Immature natural killer cell (primary cell): ENCODE measurements at places on chromosomes 16 and 17.

DNA sequence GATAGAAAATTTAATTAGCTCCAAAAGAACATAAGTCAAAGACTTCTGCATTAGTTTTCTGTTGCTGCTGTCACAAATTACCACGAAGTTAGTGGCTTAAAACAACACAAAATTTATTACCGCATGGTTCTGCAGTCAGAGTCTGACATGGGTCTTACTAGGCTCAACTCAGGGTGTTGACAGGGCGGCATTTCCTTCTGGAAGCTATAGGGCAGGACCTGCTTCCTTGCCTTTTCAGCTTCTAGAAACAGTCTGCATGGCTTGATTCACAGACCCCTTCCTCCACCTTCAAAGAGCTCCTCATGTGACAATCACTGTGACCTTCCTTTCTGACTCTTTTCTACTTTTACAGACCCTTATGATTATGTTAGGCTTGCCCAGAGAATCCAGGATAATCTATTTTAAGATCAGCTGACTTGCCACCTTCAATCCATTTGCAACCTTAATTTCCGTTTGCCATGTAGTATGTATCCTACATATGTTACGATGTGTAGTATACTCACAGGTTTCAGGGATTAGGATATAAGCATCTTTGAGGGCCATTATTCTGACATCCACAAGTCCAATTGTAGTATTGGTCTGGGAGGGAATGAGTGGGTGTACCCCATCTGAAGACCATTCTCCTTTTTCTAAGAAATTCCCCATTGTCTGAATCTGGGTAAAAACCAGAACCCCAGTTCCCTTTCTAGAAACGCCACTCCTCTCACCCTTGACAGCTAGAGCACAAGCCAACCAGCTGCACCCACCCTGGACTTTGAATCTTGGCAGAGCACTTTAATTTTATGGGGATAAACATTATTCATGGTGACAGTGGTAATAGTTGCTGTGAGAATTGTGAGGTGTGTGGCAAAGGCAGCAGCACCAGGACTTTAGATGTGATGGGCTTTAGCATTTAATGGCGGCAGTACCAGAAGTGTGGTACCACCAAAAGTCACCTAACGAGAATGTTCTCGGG, 265.5 kb downstream of the KCNJ2 start:
- DNase-seq: no peak

- DNase-seq: no peak
Observed at GRCh38 chr17:45784293-45784740, at the start of gene CRHR1. Gene CRHR1, plus strand, starts transcription at chr17:45784320. Its CDS starts 225 bp downstream, at chr17:45784545.

GRCh38 chr16:17173281-17173680, 297.5 kb downstream of the XYLT1 start:
- peak; percentile 18 for DNase-seq

DNA sequence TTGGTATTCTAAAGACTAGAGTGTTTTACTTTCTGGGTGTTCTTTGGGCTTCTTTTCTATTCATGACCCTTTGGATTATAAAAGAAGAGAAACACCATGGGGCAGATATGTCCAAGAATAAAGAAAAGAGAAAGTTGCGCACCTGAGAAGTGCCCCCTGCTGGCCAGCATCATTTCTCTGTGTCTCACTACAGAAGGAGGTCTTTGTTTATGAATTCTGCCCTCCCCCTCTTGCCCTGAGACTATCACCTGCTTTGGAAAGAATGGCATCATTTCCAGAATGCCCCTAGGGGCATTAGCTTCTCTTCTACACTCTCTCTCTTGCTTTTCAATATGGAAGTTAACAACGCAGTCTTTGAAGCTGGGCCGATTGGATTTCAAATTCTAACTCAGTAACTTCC, 45.0 kb downstream of the CDH13 start:
- no peak for DNase-seq

GRCh38 chr17:42049834-42050392, 488 bp downstream of the C17orf113 start:
- DNase-seq: no peak

DNA sequence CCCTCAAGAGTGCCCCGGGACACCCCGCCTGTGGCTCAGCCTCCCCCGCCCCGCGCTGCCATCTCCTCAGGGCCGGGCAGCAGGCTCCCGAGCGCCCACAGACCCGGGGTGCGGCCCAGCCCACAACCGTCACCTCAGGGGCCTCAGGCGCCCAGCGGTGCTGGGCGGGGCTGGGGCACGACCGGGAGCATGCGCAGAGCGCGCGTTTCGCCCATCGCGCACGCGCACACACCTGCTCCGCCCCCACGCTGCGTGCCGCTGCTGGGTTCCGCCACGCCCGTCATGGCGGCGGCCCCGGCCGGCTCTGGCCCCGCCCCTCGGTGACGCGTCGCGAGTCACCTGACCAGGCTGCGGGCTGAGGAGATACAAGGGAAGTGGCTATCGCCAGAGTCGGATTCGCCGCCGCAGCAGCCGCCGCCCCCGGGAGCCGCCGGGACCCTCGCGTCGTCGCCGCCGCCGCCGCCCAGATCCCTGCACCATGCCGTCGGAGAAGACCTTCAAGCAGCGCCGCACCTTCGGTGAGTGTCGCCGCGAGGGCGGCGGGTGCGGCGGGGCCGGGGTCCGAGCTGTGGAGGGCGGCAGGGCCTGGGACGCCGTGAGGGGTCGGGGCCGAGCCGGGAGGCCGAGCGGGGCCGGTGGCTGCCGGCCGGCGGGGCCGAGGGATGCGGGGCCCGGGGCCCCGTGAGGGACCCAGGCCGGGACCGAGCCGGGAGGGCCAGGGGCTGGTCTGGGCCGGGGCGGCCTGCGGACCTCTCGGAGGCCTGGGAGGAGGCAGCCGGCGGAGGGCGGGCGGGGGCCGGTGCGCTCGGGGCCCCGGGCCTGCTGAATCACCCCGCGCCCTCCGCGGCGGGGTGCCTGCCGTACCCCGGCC, at the start of gene MAP1LC3B:
Gene MAP1LC3B (plus strand): TSS at position 387 of the 871 bp plus-strand sequence. CDS start 92 bp downstream, at position 479.
- peak; percentile 100 for DNase-seq

DNA sequence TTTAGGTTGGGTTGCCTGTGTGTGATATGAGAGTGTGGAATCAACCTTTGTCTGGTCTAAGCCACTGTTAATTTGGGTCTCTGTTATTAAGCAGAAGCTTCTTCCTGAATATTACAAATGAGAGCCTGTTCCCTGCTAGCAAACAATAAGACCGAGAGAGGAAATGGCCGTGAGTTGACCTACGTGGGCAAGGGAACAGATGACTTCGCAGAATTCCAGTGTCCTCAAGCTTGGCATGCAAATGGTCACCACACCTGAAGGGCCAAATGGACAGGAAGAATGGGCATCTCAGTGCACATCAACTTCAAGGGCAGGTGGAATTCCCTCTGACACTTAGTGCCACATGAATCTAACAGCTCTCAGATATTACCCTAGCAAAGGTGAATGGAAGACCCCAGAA, 250.8 kb upstream of the FOXF1 start:
- DNase-seq: no peak

DNA sequence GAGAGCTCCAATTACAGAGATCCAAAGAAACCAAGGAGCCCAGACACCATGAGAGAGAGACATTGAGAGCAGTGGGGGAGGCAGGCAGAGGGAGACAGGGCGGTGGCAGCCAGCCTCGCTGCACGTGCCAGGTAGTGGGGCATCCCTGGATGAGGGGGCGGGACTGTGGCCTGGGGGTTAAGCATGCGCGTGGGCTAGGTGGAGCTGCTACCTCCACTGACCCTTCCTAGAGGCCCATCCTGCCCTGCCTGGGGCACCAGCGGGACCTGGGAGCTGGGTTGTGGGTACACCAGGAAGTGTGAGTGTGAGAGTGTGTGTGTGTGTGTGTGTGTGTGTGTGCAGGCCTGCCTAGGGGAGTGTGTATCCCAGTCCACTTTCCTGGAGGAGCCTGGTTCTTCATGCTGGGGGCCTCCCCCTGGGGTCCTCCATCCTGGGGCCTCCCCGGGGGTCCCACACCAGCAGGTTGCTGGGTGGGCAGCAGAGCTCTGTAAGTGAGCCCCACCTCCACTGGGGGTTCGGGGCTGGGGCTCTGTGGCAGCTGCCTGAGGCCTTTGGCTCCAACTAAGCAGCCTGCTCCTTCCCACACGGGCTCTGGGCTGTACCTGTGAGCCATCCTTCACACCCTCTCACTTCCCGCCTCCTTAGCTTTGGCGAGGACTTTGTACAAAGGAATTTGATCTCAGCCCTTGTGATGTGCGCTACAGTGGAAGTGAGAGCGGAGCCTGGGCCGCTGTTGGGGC, 127.4 kb downstream of the IRF8 start:
- no peak for DNase-seq

DNA sequence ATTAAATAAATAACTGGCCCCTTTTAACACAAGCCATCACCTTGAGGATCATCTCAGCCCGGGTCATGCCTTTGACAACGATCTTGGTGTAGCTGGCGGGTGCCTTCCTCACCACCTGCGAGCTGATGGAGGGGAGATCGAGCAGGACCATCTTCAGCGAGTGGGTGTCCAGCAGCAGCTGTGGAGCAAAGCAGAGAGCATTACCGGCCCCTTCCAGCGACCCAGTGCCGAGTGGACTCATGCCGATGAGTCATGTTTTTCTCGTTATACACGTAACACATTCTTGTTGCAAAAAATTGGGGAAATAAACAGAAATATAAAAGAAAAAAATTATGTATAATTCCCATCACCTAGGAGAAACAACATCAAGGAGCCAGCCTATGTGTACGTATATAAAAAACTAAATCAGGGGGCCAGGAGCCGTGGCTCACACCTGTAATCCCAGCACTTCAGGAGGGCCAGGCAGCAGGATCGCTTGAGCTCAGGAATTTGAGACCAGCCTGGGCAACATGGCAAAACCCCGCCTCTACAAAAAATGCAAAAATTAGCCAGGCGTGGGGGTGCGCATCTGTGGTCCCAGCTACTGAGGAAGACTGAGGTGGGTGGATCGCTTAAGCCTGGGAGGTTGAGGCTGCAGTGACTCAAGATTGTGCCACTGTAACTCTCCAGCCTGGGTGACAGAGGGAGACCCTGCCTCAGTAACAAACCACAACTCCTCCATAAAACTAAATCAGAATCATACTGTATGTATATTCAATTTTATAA, 169.1 kb upstream of the RPH3AL start:
- DNase-seq: no peak

DNA sequence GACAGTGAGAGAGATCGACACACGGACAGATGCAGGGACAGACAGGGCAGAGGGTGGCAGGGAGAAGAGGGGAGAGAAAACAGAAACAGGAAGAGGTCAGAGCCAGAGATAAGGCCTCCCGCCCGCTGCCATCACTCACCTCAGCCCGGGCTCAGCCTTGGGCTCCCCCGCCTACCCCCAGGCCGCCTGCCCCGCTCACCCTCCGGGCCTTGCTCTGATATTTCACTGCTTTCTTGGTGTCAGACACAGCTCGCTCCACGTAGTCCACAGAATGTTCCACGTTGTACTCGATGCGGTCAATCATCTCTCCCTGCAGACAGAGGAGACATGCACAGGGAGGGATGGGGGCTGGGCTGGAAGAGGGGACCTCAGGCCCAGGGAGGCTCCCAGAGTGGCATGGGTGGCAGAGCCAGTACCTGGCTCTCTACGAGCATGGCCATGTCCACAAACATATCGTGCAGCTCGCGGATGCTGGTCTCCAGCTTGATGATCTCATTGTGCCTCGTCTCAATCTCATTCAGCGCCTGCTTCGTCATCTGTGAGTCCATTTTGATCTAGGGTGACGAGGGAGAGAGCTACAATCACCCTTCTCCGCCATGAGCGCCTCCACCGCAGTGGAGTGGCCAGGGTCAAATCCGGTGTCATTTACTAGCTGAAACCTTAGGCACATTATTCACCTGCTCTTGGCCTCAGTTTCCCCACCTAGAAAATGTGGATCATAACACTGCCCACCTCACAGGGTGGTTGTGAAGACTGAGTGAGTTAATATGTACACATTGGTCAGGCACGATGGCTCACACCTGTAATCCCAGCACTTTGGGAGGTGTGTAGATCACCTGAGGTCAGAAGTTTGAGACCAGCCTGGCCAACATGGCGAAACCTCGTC, 8.2 kb downstream of the HSD3B7 start:
- DNase-seq: no peak

GRCh38 chr17:40886090-40886489, 1.0 kb upstream of the KRT20 start:
- DNase-seq: no peak

GRCh38 chr16:7805686-7806396, 473.2 kb downstream of the RBFOX1 start:
- no peak for DNase-seq
